Activated CD4-positive, alpha-beta T cell treated with anti-CD3 and anti-CD28 coated beads for 36 hours (primary cell): ENCODE measurements at places on chromosomes 7 and 10.

- DNase-seq = no peak
Measured at GRCh38 chr7:20165146-20165510, 52.1 kb downstream of the MACC1 start.

DNA sequence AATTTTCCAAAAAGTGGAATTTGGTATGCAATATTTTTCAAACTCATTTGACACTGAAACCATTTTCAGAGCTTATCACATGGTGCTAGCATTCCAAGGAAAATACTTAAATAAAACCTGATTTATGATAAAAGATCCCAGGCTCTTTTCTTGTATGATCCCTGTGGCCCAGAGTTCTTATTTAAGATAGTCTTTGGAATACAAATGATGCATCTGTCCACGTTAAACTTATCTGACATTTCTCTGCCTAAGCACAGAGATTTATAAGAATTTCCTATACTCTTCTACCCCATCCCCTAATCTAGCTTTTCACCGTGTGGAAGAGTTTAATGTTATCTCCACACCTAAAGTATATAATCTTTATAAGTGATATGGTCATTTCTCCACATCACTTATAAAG, 66.2 kb downstream of the AHR start:
- DNase-seq = no peak

DNA sequence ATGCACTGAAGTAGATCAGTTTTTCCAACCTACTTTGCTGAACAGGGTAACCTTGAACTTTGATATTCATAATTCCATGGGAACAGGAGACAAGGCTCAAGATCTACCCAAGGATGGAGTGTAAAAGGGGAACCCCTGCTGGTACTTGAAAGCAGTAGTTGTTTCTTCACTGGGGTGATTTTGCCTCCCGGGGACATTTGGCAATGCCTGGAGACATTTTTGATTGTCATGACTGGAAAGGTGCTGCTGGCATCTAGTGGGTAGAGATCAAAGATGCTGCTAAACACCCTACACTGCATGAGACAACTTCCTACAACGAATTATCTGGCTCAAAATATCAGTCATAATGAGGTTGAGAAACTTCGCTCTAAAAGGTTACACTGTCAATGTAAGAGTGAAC, 214.8 kb upstream of the CTBP2 start:
- DNase-seq = no peak

- DNase-seq = no peak
Measured at GRCh38 chr10:49593998-49594397, 16.1 kb upstream of the SLC18A3 start.

DNA sequence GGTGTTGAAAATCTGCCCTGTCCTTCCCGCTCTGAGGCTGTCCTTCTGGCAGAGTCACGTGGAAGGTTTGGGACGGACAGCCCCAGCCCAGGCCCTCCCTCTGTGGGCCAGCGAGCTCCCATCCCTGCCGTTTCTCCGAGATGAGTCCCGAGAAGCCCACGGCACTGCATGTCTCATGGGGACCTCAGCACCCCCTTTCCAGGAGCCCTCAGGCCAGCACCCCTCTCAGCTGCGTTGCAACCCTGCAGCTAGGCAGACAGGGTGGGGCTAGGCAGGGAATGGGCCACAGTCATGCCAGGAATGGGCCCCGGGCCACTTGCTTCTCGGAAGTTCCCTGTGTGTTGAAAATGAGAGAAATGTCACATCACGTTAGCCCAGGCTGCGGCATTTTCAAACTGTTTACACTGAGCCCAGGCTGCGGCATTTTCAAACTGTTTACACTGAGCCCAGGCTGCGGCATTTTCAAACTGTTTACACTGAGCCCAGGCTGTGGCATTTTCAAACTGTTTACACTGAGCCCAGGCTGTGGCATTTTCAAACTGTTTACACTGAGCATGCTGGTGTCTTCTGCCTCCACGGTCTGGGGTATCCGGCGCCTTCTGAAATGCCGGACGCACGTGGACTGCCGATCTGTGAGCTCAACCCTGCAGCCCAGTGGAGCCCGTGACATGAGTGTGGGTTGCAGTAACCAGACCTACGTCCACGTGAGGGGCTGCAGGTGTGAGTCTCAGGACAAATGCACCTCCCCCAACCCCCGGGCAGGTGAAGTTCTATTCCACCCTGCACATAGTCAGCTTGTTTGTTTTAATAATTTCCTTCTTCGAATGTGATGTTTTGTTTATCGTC, 42.6 kb downstream of the FAM20C start:
- DNase-seq = no peak

DNA sequence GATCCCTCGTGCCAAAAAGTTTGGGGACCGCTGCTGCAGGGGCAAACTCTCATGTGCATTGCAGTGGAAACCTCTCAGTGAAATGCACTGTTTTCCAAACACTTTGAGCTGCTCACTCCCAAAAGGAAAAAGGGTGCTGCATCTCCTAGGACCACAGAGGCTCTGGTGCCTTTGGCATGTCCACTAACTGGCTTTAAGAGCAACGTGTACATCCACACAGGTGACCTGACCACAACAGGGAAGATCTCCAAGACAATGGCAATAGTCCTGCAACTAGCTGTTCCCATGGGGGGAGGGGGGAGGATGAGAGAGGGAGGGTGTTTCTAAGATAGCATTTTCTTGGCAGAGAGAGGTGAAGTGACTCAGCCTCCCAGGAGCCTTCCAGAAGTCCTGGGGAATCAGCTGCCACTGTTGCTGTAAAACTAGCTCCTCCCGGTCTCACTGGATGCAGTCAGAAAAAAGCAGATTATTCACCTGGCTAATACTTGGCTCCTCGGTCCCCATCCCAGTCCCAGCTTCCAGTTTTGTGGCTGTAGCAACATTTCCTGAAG, 181.7 kb downstream of the HECW1 start:
- DNase-seq = no peak

DNA sequence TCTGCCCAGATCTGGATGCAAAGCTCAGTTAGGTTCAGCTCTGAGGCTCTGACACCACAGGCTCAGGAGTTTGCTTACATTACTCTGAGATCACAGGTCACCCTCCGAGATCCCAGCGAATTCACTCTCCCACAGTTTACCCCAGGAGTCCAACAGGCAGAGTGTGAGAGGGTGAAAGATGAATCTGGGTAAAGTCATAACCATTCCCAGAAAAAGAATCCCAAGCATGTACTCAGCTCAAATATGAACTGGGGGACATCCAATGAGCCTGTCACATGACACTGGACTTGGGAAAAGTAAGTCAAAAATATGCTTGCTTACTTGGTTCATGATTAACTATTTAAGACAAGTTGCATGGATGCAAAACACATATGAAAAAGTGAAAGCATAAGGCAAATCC, 110.3 kb upstream of the ARID5B start:
- DNase-seq = no peak

- DNase-seq = peak; percentile 79
Measured at GRCh38 chr7:151351027-151351426, 9.4 kb downstream of the NUB1 start.

GRCh38 chr7:78226059-78226719, 427.6 kb downstream of the PHTF2 start:
- peak; percentile 70 for DNase-seq

GRCh38 chr10:47058961-47059391, 147.7 kb downstream of the PTPN20 start:
- DNase-seq = no peak

- no peak for DNase-seq
Measured at GRCh38 chr10:35913628-35914027, 271.5 kb upstream of the FZD8 start.

DNA sequence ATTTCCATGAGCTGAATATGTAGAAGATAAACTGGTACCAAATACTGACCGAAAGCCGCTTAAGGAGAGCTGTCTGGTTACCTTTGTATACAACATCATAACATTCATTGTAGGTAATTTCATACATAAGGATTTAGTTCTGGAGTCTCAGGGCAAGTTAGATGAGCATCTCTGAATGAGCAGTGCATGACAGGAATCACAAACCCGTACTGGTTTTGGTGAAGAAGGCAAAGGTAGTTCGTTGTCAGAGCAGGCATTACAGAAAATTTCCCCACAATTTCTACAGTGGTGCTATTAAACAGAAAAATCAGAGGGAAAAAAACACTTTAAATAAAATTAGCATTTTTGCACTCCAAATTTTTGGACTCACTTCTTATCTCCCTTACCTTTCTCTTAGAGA, 12.9 kb upstream of the PBLD start:
- no peak for DNase-seq

DNA sequence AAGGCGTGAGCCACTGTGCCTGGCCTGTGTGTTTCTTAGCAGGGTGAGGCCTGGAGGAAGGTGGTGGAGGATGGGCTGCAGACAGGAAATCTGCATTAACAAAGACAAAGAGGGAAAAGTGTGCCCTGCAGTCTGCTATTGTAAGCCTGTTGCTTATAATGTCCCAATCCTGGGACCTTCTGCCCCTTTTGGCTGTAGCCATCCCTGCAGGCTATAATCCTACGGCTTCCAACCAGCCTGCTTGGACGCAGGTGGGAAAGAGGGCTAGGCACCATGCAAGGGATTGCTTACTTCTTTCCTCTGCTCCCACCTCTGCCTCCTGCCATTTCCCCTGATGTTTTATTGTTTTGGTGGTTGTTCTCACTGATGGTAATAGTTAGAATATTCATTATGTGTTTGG, 434.3 kb downstream of the PLXNA4 start:
- no peak for DNase-seq

GRCh38 chr7:80699721-80700256, 61.3 kb downstream of the CD36 start:
- no peak for DNase-seq

GRCh38 chr7:48755061-48755555, 169.2 kb upstream of the CDC14C start:
- no peak for DNase-seq
